ENCODE measurements at places on chromosomes 6 and 20. TPM values are rescaled to one million over a fixed set of nuclear protein-coding genes. Genes with fewer than 3 reads are reported as not detected.

The B3GAT2 gene
- not detected for total RNA-seq

The USP49 gene
- total RNA-seq = 3.3 TPM

The PI16 gene
- 3.1 TPM for total RNA-seq

The GNMT gene
- 630 TPM for total RNA-seq

The EPHA7 gene
- total RNA-seq = 0.33 TPM

The PTK6 gene
- 3.0 TPM for total RNA-seq

The VSX1 gene
- not detected for total RNA-seq

The RUNX2 gene
- 0.33 TPM for total RNA-seq

The PTCRA gene
- not detected for total RNA-seq

The ARFGEF3 gene
- 21.8 TPM for total RNA-seq

The IMPG1 gene
- total RNA-seq = not detected

The TINAG gene
- 0.26 TPM for total RNA-seq

The ID4 gene
- 72.5 TPM for total RNA-seq

The SLC23A2 gene
- 12.2 TPM for total RNA-seq

The GABRR1 gene
- not detected for total RNA-seq

The NMBR gene
- not detected for total RNA-seq

The ESF1 gene
- 12.5 TPM for total RNA-seq

The SYNGAP1 gene
- 5.6 TPM for total RNA-seq

The BFSP1 gene
- total RNA-seq = 0.52 TPM

The SPDEF gene
- not detected for total RNA-seq

The PRKN gene
- 6.7 TPM for total RNA-seq

The EYA4 gene
- total RNA-seq = 5.3 TPM

The FKBP5 gene
- total RNA-seq = 138 TPM

The WFDC12 gene
- total RNA-seq = not detected

The LRRC73 gene
- not detected for total RNA-seq

The NKAIN2 gene
- total RNA-seq = not detected

The METTL24 gene
- 4.0 TPM for total RNA-seq

The IL17A gene
- total RNA-seq = not detected

The TCP11 gene
- not detected for total RNA-seq

The EXOC2 gene
- total RNA-seq = 10.6 TPM

The SLC2A10 gene
- 12.2 TPM for total RNA-seq

The SNAP91 gene
- 0.66 TPM for total RNA-seq

The BPIFA1 gene
- not detected for total RNA-seq

The FHL5 gene
- 9.6 TPM for total RNA-seq

The LINC00237 gene
- total RNA-seq = not detected

The PKIB gene
- total RNA-seq = not detected

The CNBD2 gene
- total RNA-seq = 8.0 TPM

The SPINT4 gene
- not detected for total RNA-seq

The COL11A2 gene
- total RNA-seq = 2.3 TPM

The TP53TG5 gene
- not detected for total RNA-seq

The TXLNB gene
- not detected for total RNA-seq

The ATP6V1G2 gene
- total RNA-seq = 1.0 TPM

The RFX6 gene
- 0.66 TPM for total RNA-seq

The KIF6 gene
- not detected for total RNA-seq

The OLIG3 gene
- total RNA-seq = not detected

The SESN1 gene
- 23.4 TPM for total RNA-seq

The FOXO3 gene
- 69.5 TPM for total RNA-seq

The PPIL6 gene
- not detected for total RNA-seq

The SIRPB2 gene
- 0.33 TPM for total RNA-seq

The PGC gene
- 91.1 TPM for total RNA-seq

The RSPH4A gene
- total RNA-seq = 2.6 TPM
